ENCODE measurements at places on chromosomes 1 and 21.

DNA sequence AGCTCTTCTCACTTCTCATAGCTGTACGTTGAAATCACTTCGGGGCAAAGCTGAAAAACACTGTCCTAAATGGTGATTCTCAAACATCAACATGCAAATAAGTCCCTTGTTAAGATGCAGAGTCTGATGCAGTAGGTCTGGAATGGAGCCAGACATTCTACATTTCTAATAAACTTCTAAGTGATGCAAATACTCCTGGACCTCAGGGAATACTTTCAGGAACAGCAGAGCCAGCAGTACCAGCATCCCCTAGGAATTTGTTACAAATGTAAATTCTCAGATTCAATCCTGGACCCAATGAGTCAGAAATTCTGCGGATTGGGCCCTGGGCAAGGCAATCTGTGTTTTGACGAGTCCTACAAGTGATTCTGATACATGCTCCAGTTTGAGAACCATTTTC, 152.3 kb downstream of the PCNX2 start:
- DNase-seq = no peak

- DNase-seq = peak; percentile 33
Observed at GRCh38 chr1:112575154-112575804, 43.7 kb downstream of the ST7L start.

DNA sequence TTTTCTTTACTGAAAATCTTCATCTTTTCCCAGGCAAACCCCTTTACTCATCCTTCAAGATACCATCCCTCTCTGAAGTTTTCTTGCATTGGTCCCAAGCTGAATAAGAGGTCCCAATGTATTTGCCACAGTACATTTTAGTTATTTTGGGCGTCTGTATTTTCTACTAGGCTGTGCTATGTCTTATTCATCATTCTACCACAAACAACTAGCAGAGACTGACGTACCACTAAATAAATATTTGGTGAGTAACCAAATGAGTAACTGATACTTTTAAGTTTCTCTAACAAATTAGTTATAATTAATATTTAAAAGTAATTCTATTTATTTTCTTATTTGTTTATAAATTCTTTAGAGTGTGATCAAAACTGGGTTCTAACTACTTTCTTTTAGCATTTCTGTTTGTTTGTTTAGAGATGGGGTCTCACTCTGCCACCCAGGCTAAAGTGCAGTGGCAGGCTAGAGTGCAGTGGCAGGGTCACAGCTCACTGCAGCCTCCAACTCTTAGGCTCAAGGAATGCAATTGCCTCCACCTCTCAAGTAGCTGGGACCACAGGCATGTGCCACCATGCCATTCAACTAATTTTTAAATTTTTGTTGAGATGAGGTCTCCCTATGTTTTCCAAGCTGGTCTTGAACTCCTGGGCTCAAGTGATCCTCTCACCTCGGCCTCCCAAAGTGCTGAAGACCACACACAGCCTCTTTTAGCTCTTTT, 33.1 kb downstream of the NDC1 start:
- DNase-seq = no peak

- DNase-seq = no peak
Observed at GRCh38 chr1:43448955-43449707, 4.6 kb downstream of the HYI start.

- no peak for DNase-seq
Observed at GRCh38 chr21:45253180-45253579, 34.5 kb downstream of the POFUT2 start.

DNA sequence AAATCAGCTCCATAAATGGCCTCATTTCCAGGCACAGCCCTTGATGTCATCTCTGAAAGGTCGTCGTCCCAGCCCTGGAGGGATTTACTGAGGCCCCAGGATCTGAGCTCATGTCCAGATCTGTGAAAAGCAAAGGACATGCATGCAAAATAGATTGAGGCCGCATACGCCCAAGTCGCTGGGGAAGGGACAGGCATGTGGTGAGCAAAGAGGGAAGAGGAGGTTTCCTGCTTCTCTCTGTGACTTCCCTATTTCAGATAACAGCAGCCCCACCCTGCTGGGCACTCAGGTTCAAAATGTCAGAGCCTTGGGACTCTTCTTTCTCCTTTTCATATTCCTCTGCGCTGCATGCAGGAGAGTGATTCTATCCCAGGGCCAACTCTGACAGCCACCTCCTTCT, 197.2 kb downstream of the ADSS2 start:
- peak; percentile 10 for DNase-seq

- no peak for DNase-seq
Observed at GRCh38 chr1:111653709-111654108, 34.1 kb downstream of the RAP1A start.

- DNase-seq = no peak
Observed at GRCh38 chr1:223230161-223230881, 87.3 kb upstream of the TLR5 start.

DNA sequence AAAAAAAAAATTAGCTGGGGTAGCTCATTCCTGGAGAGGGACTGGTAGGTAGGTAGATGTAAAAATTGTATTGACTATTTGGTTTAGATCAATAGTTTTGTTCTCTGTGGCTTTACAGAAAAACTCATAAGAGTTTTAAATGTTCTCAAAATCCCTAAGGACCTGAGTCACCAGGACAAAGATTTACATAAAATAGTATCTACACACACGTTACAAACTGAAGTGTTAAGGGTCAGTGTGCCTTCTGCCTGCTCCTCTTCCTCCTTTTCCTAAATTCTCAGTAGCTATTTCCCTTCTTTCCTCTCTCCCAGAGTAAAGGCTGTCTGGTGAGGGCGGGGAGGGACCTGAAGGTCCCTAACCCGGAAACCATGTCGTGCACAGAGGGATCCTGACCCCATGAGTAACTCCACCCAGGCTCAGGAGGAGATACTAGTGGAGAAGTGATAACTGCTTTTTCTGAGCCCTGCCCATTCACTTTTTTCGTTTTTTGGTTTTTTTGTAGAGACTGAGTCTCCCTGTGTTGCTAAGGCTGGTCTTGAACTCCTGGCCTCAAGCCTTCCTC, 8.1 kb downstream of the PLEKHM2 start:
- DNase-seq = no peak

DNA sequence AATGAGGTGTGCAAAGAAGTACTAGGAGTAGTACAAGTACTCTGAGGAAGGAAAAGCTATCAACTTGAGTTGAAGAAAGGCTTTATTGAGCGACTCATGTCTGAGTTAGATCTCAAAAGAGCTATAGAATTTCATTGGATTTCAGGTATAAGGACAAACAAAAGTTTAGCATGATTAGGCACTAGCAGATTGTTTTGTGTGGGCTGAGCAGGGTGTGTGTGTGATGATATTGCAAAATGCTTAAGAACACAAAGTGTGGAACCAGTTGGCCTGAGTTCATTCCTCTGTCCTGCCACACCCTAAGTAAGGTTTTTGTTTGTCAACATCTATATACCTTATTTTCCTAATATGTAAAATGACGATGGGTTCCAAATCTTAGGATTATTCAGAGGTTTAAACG, 158.9 kb downstream of the KCNK2 start:
- DNase-seq = no peak

DNA sequence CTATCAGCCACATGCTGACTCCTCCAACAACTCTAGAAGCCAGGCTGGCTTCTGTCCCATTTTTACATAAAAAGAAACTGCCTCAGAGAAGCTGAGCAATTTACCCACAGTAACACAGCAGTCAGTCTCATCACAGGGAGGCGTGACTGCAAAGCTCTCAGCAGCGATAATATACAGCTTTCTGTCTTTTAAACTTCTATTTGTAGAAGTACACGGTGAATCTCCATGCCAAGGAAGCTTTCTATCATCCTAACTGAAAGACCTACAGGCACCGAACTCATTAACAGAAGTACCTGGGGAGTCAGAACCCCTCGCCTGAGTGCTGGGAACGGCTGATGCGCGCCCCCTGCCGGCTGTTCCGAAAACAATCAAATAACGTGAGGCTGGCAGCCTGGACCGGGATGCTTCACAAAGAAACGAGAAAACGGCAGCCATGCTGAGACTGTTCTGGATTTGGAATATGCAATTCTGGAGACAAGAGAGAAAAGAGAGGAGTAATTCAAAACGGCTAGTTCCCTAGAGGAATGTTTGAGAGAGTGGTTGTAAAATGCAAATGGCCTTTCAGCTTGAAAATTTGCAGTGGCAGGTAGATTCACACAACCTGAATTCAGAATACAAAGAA, 43.5 kb upstream of the RAB4A start:
- peak; percentile 83 for DNase-seq

DNA sequence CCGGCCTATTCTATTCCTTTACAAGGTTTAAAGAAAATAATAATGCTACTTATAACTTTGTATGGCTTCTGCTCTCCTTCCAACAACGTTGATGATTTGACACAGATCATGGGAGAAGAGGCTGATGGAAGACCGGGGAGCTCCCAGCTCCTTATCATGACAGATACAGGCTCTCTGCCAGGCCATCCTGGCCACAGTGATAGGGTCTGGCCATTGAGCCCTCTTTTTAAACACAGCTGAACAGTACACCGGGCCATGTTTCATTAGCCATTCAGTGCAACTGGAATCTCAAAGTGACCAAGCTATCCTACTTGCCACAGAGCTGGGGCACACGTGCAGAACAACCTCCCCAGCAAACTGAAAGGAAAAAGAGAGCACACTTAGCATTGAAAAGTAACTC, 34.9 kb downstream of the DNAJC11 start:
- no peak for DNase-seq

Measured in small intestine (tissue), 16 donors.